ENCODE measurements at places on chromosomes 12 and 14.

DNA sequence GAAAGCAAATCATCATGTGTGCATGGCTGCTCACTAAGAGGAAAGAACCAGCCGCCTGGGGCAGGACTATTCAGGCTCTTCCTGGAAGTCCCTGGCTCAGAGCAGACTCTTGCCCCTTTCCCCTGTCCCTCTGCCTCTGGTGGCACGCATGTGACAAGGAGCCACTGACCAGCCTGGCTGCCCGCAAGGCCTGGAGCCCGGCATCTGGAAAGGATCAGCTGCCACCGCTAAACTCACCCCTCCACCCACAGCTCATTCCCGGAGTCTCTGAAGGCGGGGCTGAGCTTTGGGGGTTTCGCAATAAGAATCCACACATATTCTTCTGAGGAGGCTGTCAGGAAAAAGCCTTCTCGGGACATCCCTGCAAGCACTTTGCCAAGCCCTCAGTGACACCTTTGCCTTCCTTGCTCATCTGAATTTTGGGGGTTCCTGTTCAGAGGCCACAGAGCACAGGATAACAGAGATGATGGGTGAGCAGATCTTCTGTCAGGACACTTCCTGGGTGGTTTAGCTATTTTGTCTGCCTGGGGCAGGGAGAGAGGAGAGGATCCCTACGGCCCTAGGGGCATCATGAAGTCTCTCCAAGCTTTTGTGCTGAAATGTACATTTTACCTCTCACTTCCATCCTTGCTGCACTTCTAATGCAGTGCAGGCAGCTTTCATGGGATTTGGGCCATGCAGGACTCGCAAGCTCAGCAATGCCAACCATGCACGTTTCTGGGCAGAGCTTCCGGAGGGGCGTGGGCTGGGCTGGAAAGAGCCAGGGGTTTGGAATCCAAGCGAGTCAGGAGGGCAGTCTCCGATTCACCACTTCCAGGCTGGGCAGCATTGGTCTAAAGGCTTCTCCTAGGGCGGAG is 124.8 kb upstream of the MAP1LC3B2 start:
- DNase-seq = peak; percentile 90

GRCh38 chr12:80939231-80939950 is 1.7 kb upstream of the LIN7A start:
- no peak for DNase-seq

DNA sequence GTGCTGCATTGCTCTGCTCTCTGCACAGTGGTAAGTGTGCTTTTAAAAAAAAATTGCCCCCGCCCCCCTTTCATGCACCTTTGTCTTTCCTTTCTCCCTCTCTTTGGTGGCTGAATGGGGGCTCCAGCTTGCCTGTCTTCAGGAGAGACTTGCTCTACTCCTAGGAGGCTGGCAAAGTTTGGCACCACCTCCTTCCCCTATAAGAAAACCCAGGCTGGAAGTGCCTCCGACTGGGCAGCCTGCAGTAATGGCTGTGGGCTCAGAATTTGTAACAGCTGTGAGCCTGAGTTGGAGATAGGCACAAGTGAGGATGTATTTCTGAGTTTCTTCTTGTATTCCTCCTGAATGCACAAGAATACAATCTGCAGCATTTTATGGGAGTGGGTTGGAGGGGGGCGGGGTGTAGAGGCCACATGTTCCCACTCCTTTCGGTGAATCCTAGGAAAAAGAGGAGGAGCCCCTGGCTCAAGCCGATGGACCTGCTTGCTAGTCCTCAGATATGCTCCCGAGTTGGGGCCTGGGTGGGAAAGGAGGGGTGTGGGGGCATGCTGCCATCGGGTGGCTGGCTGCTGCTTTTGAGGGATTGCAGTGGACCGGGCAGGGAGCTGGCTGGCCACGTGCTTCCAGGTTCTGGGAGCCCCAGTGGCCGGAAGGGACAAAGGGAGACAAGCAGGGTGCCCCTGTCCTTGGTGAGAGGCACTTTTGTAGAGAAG is 124.3 kb downstream of the TSPAN9 start:
- peak; percentile 60 for DNase-seq

- DNase-seq = peak; percentile 76
These were observed 1.7 kb downstream of the LMBR1L start for GRCh38 chr12:49108958-49109404.

DNA sequence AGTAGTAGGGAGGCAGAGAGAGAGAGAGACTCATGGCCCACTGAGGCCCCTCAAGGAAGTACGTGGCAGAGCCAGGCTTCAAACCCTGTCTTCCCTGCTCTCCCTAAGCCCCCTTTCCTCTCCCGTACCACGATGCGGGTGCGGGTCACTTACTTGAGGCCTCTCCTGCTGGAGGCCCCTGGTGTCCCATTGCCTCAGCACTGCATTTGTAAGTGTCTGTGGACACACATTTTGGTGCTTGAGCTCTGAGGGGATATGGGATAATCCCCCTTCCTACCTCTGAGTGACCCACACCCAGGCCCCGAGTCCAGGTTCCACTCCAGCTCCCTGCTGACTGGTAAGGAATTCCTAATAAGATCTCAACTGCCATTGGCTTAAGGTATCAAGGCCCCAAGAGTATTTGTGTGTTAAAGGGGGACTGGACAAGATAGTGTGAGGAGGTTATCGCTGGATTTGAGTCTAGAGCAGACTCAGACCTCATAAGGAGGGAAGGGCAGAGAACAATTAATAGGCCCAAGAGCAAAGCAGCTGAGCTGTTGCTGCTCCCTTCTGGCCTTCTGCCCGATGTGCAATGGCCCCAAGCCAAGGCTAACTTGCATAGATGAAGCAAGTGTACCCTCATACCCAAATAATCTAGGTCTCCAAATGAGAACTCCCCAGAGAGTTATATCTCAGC is 71.9 kb downstream of the CRACR2A start:
- DNase-seq = peak; percentile 35

DNA sequence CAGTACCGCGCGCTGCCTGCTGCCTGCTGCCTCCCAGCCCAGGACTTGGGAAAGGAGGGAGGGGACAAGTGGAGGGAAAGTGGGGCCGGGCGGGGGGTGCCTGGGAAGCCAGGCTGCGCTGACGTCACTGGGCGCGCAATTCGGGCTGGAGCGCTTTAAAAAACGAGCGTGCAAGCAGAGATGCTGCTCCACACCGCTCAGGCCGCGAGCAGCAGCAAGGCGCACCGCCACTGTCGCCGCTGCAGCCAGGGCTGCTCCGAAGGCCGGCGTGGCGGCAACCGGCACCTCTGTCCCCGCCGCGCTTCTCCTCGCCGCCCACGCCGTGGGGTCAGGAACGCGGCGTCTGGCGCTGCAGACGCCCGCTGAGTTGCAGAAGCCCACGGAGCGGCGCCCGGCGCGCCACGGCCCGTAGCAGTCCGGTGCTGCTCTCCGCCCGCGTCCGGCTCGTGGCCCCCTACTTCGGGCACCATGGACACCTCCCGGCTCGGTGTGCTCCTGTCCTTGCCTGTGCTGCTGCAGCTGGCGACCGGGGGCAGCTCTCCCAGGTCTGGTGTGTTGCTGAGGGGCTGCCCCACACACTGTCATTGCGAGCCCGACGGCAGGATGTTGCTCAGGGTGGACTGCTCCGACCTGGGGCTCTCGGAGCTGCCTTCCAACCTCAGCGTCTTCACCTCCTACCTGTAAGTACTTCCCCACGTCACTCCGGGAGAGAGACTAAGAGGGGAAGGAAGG is at the start of gene LGR5:
TSS of gene LGR5 (plus strand) at position 186 of the 732 bp plus-strand sequence. CDS start at position 469, 283 bp downstream.
- peak; percentile 93 for DNase-seq

DNA sequence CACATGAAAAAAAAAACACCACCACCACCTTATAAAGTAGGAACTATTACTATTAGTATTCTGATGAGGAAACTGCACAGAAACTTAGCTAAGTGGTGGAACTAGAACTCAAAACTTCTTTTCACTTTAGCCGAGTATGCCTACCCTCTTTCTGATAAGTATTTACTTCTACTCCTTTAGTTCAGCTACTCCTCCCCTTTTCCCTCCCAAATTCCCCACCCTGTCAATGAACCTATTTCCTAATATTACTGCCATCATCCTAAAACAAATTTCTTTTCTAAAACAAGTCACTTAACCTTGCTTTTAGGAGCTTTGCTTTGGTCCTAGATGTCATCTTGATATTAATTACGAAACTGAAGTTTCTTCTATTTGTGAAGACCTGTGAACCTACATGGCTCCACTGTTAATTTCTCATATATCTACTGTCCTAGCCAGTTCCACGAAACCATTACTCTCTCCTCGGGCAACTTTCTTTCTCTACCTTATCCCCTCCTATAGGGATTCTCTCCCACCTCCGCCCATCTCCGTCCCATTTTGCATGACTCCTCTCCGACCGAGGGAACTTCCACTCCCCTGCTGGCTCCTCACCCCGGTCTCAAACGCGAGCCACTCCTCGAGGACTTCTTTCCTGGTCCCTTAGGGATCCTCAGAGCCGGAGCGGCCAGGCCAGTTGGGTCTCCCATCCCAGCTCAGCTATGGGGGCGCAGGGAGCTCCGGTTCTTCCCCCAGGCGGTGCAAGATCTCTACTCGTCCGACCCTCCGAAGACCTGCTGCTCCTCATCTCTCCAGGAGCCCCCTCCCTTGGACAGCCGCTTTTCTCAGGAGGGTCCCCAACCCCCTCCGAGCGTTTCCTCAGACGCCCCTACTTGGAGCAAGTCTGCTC is 1.1 kb downstream of the NUMB start:
- peak; percentile 62 for DNase-seq

- DNase-seq = no peak
These were observed 93.9 kb downstream of the DAAM1 start for GRCh38 chr14:59282378-59282765.

GRCh38 chr12:120847814-120848213 is 56.3 kb downstream of the SPPL3 start:
- DNase-seq = no peak

GRCh38 chr12:31228811-31229792 is 96.8 kb downstream of the SINHCAF start:
- DNase-seq = peak; percentile 24

DNA sequence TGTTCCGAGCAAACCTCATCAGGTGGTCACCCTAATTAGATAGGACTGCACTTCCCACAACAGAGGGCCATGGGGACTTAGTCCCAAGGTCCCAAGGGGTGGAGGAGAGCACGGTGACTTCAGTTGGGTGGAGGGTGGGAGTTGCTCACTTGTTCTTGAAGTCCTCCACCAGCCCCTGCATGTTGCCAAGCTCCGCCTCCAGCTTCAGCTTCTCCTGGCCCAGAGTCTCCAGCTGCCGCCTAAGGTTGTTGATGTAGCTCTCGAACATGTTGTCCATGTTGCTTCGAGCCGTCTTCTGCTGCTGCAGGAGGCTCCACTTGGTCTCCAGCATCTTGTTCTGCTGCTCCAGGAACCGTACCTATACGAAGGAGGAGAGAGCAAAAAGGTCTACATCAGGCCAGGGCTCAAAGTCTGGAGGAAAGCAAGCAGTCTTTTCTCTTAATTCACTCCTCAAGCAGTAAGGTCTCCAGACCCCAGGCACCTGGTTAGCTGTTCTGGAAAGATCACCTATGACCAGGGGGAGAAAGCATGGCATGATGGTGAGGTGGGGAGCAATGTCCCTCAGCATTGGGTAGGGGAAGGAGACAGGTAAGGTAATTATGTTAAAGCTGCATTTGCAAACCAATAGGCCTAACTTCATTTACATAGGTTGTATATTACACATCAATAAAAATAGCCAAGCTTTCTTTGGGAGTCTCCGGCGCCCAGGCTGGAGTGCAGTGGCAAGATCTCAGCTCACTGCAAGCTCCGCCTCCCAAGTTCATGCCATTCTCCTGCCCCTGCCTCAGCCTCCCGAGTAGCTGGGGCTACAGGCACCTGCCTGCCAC is 2.9 kb downstream of the KRT8 start:
- DNase-seq = no peak

GRCh38 chr14:47365233-47365632 is 310.2 kb downstream of the MDGA2 start:
- DNase-seq = no peak

GRCh38 chr12:72723732-72724131 is 451.6 kb downstream of the TRHDE start:
- DNase-seq = no peak

DNA sequence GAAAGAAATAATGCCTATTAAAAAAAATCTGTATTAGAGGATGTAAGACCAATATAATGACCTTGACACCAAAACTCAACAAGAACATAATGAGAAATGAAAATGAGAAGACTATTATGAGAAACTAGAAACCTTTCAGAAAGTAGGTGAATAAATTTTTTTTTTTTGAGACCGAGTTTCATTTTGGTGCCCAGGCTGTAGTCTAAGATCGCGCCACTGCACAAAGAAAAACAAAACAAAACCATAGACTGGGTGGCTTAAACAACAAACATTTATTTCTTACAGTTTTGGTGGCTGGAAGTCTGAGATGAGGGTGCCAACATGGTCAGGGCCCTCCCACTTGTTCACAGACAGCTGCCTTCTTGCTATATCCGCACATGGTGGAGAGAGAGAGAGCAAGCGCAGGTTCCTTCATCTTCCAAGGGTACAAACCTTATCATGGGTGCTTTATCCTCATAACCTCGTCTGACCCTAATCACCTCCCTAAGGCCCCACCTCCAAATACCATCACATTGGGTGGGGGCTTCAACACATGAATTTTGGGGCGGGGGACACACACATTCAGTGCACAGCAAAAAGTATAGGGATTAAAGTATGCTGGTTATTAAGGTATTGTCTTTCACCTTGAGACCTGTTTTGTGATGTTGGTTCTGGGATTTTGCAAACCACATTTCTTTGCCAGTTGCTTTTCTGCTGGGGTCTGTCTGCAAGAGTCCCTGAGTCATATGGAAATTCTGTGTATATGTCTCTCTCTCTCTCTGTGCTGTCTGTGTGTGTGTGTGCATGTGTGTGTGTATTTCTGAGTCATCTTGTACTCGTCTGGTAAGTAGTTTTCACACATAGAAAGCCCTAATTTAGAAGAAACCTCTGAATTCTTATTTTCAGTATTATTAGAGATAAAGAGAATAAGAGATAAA is 26.2 kb downstream of the ZCRB1 start:
- DNase-seq = peak; percentile 29

- no peak for DNase-seq
These were observed 14.5 kb downstream of the SCNN1A start for GRCh38 chr12:6360578-6361490.

DNA sequence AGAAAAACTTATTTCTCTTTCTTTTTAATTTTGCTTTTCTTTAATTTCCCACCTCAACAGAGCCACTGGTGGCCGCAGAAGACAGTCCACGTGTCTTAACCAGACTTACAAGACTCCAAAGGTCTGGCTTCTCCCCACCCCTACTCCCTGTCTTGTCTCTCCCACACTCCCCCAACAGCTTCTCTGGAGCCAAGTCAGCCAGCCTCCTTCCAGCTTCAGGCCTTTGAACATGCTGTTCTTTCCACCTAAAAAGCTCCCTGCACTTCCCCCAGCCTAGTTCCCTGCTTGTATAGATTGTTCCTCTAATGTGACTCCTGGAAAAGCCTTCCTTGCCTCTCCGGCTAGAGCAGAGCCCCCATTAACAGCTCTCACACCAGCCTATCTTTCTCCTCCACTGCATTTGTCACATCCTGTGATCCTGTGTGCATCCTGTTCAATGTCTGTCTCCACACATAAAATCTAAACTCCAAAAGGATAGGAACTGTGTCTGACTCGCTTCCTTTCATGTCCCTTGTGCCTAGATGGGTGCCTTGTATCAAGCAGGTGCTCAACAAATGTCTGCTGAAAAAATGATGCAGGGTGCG is 7.8 kb upstream of the DYNLL1 start:
- peak; percentile 24 for DNase-seq

- DNase-seq = no peak
These were observed 19.2 kb downstream of the BLTP3B start for GRCh38 chr12:100123316-100124095.

Measured in muscle of back (tissue), 13 donors.